ENCODE measurements at places on chromosomes 11 and 22.

GRCh38 chr22:37655252-37655563 lies 3.3 kb upstream of the PDXP start:
- no peak for DNase-seq

- no peak for DNase-seq
Measured at GRCh38 chr11:114348200-114349191, 51.8 kb downstream of the C11orf71 start.

DNA sequence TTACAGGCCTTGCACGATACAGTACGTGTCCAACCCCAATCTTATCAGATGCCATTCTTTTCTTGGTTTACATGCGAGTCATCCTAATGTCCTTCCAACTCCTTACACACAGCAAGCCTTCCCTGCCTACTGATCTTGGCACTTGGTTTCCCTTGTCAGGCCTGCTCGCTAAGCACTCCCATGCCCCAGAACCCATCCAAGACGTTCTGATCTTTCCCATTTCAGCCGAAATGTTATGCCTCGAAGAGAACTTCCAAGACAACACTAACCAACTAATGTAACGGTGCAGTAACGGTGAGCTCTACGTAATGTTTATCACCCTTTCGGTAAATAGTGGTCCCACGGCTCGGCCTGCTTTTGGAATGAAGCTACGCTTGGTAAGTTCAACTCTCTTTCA lies 521 bp downstream of the PES1 start:
- DNase-seq = no peak

DNA sequence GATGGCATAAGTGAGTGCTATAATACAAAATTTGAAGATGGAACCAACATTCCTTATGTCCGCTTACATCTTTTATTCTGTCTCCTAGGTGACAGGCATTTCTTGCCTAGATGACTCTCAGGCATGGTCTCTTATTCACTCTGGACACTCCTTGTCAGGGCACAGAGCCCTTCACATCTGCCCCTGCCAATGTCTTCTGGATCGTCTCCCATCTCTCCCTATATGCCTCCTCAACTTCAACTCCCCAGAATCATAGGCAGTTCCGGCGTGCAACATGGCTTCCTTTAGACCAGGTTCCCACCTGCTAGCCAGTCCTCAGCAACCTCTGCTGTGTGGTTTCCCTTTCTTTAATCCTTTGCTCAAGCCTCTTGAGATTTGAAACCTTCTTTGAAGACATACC lies 300.9 kb downstream of the TENM4 start:
- no peak for DNase-seq

DNA sequence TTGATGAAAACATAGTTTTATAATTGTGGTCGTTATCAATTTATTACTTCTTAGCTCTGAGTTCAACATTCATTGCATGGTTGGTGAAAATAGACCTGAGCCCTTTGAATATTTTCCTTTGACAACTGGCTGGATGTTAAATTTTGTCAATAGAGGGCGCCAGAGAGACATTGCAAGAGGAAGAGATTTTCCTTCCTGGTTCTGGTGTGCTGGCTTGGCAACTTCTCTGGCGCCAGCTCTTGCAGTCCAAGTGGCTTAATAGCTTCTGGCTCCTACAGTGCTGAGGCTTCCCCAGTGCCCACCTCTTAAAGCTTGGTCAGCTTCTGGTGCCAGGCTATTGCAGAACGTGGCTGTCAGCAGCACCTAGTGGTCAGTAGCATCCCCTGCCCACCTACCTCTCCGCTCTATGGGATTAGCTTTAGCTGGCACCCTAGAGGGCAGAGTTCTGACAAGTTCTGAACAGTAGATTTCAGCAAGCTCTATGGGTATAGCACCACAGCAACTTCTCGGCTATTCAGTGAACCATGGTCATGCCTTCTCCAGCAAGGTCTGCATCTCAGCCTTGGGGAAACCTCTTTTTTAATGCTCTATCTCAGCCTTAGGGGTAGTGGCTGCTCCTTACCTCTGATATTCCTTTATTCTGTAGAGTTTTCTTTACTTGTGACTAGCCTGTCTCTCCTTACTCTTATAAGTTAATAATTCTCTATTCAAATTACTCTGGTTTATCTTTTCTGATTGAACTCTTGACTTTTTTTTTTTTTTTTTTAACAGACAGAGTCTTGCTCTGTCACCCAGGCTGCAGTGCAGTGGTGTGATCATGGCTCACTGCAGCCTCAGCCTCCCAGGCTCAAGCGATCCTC lies 59.4 kb downstream of the ACER3 start:
- peak; percentile 42 for DNase-seq

GRCh38 chr22:20298803-20299745 lies 20.8 kb downstream of the DGCR6L start:
- peak; percentile 75 for DNase-seq

GRCh38 chr11:30445056-30445455 lies 122.2 kb downstream of the ARL14EP start:
- no peak for DNase-seq

DNA sequence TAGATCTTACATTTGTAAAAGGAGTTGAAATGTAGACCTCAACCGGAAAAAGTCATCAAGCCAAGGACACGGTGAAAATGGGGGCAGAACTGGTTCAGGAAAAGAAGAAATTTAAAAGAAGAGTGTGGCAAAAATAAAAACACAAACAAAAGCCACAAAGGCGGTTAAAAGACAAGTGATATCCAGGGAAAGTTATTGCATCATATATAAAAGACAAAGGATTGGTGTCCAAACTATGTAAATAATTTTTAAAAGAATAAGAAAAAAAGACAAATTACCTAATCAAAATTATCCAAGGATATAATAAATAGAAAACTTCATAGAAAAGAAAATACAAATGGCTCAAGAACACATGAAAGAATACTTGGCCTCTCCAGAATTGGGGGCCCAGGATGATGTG lies 45.1 kb upstream of the OPCML start:
- no peak for DNase-seq

GRCh38 chr11:62875698-62876478 lies 4.8 kb upstream of the SLC3A2 start:
- DNase-seq = no peak

DNA sequence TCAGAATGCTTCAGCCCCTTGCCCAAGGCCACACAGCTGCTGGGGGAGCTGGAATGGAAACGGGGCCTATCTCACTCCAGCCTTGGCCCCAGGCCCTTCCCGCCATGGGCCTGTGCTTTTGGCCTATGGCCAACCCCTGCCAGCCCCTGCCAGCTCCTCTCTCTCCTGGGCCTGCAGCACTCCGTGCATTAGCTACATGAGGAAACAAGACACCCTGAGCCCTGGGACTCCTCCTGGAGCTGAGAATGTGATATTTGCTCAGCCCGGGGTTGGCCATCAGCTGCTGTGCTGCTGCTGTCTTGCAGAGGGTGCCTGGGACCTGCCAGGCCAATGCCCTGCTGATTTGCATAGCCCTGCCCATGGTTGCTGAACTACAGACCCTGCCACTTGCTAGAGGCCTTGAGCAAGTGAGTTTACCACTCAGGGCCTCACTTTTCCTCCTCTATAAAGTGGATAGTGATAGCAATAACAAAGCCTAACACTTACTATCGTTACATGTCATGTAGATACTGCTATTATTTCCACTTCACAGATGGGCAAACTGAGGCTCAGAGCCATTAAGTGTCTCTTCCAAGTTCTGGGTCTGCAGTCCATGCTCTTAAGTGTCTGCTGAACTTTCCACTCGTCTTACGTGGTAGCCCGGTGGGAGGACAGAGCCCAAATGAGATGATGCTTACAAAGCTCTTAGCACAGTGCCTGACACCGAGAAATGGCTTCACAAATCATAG lies 99.6 kb downstream of the KIAA1671 start:
- DNase-seq = no peak

GRCh38 chr11:30585125-30585891 lies 845 bp downstream of the MPPED2 start:
- no peak for DNase-seq

DNA sequence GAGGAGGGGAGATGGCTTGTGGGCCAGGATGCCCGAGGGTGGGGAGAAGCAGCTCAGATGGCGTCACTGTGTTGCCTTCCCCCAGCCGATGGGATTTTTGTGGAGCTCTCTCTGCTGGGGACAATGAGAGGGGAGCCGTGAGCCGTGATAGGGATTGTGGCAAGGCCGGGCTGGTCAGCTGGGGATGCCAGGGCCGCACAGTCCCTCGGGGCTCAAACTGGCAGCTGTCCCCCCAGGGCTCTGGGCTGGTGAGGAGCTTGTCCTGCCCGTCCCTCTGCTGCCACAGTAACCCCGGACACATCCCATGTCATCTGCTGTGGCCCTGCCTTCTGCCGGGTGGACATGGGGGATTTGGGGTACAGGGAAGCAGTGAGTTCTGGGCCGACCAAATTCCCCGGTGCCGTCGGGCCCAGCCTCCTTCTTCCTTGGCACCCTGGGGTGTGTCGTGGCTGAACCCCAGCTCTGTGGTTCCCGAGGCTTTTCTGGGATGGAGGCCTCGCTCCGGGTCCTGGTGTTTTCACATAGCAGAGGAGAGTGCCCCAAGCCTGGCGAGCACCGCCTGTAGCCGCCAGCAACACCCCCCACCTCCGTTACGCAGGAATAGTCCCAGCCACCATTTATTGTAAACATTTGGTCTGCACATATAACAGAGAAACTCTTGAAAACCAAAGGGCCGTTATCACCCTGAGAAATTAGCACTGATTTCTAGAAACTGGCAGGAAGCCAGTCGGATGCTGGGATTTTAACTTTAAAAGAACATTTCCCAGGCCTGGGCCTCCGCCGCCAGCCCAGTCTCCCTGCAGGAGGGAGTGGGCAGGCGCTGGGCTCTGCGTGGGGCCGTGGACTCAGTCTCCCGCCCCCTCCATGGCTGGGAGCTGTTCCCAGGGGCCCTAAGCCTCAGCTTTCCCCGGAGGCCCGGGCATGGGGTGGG lies 9.9 kb downstream of the BRSK2 start:
- DNase-seq = no peak

- DNase-seq = no peak
Measured at GRCh38 chr11:35168671-35169070, 29.7 kb downstream of the CD44 start.

DNA sequence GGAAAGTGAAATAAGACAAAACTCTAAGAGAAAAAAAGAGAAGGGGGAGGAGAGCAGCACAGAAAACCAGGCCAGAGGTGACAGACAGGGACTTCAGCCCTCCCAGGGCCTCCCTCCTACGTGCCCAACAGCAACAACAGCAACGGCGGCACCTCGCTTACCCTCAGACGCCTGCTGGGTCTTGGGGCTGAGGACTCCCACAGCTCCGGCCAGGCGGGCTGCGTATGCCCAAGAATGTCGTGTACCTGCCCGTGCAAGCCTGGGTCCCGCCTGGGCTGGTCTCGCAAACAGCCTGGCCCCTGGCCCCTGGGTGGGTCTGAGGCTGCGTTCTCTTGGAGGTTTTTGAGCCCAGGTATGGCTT lies 30.5 kb downstream of the ARAP1 start:
- peak; percentile 15 for DNase-seq

DNA sequence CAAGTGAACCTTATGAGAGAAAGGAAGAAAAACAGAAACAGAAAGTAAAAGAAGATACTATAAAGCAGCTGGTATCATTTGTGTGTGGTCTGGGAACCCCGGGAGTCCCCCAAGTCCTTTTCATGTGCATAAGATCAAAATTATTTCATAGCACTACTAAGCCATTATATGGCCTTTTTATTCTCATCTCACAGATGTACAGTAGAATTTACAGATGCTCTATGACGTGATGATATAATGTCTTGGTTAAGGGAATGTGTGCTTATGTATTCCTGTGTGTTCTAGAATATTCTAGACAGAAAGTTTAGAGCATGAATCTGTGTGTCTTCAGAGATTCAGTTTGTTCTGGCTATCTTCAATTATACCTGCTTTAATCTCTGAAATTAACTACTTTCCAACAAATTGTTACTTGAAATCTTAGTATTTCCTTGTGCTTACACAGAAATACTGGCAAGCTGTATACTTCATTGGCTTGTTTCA lies 8.6 kb upstream of the TPP1 start:
- no peak for DNase-seq

DNA sequence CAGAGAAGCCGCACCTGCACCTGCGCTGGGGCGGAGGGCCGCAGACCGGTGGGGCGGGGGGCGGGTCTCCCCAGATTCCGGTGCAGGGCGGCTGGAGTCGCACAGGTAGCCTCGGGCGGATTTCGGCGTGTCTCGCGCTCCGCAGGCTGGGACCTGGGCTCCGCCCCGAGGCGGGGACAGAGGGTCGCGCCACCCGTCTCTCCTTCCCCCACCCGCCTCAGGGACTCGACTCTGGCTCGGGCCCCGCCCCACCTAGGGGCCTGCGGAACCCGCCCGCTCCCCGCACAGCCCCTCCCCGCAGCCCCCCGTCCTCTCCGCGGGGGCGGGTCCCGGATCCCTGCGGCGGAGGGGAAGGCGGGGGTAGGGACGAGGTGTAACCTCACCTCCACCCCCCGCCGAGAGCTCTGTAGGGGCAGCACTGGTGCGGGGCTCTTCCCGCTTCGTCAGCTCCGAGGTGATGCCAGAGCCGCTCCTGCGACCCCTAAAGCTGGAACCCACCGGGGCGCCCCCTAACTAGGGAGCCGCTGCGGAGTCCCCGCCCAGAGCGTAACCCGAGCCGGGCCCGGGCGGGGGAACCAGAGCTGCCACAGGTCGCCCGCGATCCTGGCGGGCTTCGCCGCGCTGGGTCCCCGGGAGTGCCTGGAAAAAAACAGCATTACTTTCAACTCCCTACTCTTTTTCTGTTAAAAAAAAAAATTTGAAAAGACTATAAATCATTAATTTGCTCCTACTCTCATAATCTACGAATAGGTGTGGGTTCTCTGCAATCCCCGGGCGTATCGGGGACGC lies at the start of gene SLC29A2:
Gene SLC29A2, minus strand, starts transcription at position 134 of the 789 bp plus-strand sequence. CDS start 169 bp downstream, outside the sequence.
- DNase-seq = peak; percentile 71
